Lower lobe of right lung (tissue), 2 donors: ENCODE measurements at places on chromosomes 2 and 18.
A peak's percentile ranks its signal among the peaks of the same experiment; 100 is the strongest.

DNA sequence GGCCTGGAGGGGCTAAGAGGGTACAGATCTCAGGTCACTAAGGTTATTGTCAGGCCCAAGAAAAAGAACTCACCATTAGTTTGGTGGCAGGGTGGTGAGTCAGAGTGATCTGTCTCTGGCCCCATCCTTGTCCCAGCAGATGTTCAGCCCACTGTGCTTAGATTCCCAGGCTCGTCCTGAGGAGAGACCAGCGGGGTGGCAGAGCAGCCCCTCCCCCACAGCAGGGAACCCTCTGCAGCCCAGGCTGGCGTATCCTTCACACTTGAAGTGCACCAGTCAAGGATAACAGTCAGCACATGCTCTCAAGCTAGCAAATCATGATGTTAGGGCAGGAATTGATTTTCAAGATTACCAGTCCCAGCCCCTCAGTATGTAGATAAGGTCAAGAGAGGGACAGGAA lies 43.1 kb downstream of the TMEM185B start:
- no peak for DNase-seq

DNA sequence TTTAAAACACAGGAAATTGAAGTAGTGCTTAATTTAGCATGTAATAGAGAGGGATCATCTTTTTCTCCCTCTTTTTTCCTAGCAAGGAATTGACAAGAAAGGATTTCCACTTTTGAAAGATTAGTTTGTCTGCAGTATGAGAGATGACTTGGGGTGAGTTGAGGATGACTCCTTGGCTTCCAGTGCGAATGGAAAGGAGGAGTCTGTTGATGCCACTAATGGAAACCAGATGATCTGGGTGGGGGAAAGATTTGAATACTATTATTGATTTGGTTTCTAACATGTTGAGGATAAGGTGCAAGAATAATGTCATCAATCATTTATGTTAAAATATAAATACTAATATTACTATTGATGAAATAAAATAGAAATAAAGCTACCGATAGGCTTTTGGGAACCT lies 205.4 kb downstream of the PPP1R1C start:
- no peak for DNase-seq

DNA sequence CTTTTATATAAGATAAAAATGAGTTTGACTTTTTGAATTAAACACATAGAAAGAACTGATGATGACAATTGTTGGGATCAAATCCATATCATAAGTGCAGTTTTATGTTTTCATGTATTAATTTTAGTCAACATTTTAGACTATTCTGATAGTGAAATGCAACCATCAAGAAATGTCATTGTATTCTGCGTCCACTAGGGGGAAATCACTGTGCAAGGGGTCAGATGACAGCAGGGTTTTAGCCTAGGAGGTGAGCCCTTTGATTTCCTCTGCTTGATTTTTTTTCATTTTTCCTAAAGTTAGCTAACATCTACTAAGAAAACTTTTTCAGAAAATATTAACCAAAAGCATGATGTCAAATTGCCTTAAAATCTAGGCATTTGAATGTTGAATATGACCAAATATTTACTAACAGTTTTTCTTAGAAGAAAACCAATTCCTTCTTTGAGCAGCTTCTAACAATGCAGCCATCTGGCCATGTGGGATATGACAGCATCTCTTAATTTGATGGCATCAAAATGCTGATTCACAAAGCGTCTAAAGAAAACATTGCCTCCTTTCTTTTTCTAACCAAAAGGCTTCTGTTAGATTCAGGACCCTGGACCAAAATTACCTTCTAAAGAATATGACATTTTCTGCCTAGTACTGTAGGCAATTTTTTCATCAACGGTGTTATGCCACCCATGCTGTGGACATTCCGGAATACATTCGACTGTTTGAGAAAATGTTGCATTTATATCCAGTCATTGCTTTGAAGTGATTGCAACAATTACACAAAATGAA lies 141.5 kb downstream of the SPHKAP start:
- DNase-seq, result no peak

DNA sequence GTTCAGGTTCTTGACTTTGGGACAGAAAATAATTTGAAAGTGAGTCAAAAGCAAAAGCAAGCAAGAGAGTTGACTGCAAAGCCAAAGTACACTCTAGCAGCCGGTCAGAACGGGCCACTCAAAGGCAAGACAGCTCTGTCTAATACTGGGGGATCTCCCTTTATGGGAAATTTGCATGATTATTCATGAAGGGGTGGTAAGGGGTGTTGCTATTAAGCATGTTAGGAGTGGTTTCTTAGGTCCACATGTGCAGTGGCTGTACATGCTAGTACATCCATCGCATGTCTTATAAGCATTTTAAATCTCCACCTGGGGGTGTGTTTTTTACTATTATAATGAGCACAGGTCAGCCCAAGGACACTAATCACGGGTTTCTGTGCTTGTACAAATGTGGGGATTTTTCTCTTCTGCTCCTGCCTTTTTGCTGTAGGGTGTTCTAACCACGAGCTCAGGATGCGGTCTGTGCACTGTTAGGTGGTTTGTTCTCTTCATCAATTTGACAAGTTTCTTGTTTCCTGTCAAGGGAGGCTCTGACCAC lies 60.2 kb upstream of the SPP2 start:
- no peak for DNase-seq

- DNase-seq, result no peak
Observed at GRCh38 chr2:157751462-157752058, 122.9 kb upstream of the ACVR1C start.

GRCh38 chr2:225429717-225430116 lies 30.2 kb downstream of the NYAP2 start:
- DNase-seq, result no peak

DNA sequence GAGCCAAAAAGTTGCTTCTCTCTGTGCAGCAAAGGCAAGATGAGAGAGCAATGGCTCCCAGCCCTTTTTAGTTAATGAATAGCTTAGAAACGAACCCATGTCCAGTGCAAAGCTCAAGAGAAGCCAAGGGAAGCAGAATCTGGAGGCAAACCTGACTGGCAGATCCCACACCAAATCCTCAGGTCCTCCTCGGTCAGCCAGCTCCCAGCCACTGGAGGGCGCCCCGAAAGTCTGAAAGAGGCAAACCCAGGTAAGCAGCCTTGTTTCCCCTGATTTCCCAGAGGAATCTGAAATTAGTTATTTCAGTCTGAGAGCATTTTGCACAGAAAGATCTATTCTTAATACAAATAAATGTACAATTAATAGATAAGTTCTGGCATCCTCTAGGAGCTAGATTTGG lies 71.3 kb upstream of the PID1 start:
- DNase-seq, result peak; percentile 60

DNA sequence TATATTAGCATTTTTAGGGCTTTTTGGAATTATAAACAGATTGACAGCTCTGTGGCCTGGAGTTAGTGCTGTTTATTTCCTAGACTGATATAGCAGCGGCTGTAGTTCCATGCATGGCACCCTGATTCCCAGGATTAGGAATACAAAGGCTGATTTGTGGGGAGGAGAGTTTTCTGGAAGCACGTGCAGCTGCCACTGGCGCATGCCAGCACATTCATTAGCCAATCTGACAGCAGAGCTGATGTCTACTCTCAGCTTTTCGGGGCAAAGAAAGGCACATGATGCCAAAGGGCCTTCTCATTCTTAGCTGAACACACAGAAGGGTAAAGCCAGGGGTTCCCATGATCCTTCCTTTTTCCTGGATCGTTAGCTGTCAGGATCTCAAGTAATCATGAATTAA lies 45.7 kb upstream of the RAPH1 start:
- no peak for DNase-seq

- DNase-seq, result no peak
Observed at GRCh38 chr18:28794459-28795245, 617.7 kb upstream of the CDH2 start.

GRCh38 chr18:41206341-41206830 lies 748.6 kb upstream of the PIK3C3 start:
- no peak for DNase-seq

DNA sequence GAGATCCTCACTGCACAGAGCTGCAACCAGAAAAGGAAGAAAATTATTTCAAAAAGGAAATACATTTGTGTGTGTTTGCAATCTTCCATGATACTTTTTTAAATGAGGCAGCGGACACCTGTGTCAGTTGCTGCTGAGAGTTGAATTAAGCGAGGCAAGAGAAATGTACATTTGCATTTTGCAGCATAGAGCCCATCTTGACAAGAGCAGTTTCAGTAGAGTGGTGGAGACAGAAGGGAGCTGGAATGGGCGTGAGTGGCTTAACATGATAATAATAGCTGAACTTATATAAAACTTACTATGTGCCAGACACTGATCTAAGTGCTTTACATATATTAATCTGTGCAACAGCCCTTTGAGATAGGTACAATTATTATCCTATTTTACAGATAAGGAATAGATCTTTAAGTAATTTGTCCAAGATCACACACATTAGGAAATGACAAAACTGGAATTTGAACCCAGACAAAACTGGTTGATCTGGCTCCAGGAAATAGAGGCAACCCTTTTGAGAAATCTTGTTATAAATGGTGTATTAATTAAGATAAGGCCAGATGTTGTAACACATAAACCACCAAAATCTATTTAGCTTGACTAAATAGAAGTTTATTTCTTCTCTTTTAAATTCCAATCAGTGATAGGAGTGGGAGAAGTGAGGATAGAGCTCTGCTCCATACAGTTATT lies 68.7 kb downstream of the SDC1 start:
- no peak for DNase-seq

DNA sequence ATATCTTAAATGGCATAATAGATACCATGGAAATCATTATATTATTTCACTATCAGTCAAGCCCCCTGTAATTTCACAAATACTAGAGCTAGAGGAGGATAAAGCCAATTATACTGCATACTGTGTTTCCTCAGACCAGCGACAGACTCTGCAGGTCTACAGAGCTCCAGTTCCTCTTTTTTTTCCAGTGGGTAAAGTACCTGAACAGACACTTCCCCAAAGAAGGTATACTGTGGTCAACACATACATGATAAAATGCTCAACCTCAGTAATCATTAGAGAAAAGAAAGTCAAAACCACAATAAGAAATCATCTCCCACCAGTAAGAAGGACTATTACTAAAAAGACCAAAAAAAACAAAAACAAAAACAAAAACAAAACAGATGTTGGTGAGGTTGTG lies 44.6 kb downstream of the SCN7A start:
- no peak for DNase-seq

DNA sequence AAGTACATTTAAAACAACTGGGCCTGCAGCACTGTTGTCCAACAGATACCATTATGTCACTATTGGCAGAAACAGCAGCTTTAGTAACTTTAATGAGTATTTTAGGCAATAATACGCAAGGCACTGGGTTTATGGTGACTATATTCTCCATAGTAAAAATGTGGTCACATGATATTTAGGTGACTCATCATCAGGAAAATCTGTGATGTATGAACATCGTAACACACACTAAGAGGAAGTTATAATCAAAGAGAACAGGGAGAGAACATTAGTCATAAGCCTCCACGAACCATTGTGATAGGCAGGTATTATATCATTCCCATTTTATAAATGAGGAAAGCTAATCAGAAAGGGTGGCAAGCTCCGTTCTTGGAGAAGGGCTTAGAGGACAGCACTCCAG lies 36.9 kb downstream of the RAPH1 start:
- DNase-seq, result no peak

DNA sequence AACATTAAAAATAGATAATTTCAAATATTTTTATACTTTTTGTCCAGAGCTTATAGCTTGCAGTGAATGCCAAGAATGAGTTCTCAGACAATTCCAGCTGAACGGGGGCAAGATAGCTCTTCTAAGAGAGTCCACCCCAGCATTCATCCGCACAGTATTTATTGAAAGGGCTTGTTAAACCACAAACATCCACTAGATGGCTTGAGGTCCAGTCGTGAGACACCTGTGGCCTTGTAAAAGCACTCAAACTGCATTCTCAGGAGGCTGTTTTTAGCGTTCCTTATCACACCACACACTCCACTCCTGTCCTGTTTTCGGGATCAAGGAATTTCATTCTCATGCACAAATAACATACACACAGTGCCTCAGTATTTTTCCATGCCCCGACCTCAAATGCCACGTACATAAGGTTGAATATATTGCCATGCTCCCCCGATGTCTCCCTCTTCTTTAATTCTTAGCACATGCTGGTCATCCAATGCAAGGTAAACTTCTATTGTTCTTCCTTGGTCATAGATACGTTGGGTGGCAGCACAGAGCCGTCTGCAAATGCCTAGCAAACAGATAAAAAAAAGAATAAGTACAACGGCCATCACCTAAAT lies 47.4 kb downstream of the DNAJC10 start:
- no peak for DNase-seq

- DNase-seq, result peak; percentile 83
Observed at GRCh38 chr2:231642631-231643494, 50.2 kb downstream of the TEX44 start.

GRCh38 chr2:75799859-75800258 lies 89.1 kb upstream of the GCFC2 start:
- DNase-seq, result no peak

DNA sequence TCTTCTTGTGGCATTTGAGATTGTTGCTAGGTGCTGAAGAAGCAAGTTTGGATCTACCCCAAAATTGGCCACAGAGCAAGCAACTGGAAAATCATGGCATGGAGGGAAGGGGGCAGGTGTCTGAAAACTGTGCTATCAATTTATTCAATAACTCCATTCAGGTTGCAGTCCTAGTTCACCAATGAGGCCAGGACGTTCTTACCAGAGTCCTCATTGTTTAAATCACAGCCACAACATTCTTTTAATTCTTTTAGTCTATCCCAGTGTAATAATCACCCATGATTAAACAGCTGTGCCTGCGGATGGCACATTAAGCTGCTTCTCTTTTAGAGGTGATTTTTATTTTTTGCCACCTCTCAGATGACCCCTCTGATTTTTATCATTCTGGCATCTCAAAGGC lies 103.5 kb downstream of the ANKRD44 start:
- DNase-seq, result no peak

DNA sequence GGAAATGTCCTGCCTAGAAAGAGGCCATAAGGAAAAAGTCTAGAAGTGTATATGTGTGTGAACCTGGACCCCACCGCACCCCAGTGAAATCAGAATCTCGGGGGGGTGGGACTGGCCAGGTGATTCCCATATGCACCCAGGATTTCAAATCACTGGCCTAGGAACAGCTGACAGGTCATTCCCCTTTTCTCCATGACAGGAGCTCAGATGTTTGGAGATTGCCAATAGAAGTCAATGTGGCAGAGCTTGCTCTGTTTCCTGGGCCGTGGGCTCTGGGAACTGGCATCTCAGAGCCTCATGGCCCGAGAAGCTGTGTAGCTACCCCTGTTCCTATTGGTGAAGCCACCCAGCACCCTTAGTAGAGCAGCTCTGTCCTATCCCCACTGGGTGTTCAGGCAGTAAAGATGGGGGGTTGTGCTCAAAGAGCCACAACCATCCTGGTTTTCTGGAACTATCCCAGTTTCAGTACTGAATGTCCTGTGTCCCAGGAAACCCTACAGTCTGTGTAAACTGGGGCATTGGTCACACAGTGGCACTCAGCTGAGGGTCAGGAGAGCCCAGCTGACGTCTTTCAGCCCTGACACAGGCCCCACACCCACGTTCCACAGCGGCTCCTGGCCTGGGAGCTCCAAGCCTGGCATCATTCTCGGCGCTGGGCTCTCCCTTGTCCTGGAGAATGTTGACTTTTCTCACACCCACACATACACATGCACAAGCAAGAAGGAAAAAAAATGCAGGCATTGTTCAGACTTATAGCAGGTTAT lies 18.9 kb downstream of the GNLY start:
- DNase-seq, result peak; percentile 95
